ENCODE measurements at places on chromosomes 13 and 19.

DNA sequence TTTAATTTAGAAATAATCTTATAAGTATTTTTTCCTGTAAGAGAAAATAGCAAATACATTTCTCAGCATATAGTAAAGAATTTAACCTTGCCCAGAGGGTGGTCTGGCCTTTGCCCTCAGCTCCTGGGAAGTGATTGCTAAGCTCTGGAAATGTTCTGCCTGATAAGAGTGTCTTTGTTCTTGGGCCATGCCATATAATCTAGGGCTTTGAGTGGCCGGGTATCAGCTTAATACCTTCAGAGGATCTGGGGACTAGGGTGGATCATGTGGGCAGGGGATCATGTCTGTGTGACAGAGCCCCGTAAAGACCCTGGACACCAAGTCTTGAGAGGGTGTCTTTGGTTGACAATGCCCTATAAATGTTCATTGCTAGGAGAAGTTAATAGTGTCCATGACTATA is 1032.4 kb upstream of the MIR17HG start:
- no peak for DNase-seq

DNA sequence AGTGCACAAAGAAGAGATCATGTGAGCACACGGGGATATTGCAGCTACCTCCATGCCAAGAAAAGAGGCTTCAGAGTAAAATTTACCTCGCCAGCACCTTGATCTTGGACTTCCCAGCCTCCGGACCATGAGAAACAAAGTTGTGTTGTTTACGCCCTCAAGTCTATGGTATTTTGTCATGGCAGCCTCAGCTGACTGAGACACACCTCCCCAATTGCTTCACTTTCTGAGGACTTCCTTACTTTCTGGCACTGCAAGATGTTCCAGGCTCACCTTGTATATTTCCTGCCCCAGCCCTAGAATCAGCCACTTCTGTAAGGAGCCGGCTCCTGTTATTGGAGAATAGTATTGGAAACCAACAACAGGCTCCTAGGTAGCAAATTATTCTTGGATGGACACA is 6.6 kb upstream of the CEBPG start:
- DNase-seq = no peak

- no peak for DNase-seq
Observed at GRCh38 chr19:33501693-33502356, 19.8 kb downstream of the PEPD start.

GRCh38 chr13:110283736-110284517 is 23.0 kb downstream of the COL4A1 start:
- no peak for DNase-seq

- DNase-seq = no peak
Observed at GRCh38 chr13:105462098-105462497, 1073.4 kb downstream of the EFNB2 start.

DNA sequence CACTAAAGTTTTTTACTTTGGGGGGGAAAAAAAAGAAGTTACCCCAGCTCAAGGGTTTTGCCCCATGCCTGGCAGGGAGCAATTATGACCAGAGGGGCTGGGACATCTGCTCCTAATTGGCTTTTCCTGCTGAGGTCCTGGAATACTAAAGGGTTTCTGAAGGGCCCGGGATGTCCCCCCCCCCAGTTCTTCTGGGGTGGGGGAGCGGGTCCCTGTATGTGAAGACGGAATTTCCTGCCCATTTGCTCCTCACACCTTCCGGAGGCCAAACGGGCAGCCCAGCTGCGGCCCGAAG is 1.1 kb upstream of the DLL3 start:
- no peak for DNase-seq

DNA sequence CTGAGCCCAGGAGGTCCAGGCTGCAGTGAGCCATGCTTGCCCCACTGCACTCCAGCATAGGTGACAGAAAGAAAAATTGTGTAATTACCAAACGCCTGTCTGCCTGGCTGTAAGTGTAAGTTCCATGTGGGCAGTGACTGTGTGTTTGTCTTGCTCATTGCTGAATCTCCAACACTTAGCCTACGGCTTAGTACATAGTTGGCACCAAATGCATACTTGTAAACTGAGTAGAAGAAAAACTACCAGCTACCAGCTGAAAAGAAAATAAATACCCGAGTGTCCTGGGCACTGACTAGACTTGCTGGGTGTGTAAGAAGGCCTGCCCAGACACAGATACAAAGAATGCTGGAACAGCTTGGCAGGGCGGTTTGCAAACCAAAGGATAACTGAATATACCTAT is 2.7 kb upstream of the CEBPG start:
- DNase-seq = no peak

- DNase-seq = peak; percentile 67
Observed at GRCh38 chr19:8569066-8569771, 8.0 kb downstream of the MYO1F start.

GRCh38 chr13:24042710-24043440 is 117.6 kb upstream of the SPATA13 start:
- no peak for DNase-seq

DNA sequence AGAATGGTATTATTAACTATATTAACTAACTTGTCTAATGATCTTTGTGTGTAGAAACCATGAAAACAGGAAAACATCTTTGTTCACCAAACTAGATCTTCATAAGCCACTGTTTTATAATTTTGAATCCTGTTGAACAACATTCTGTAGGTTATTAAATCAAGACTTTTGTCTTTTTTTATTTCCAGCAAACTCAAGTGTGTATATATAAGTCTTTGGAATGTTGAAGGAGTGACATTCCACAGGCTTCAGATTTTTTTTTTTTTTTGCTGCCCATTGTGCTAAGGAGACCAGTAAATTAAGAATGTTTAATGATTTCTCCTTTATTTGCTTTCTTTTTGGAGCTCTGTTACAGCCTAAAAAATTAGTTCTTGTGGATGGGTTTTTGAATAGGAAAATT is 89.6 kb downstream of the LMO7 start:
- DNase-seq = no peak

GRCh38 chr13:90798381-90798780 is 549.1 kb upstream of the MIR17HG start:
- no peak for DNase-seq

DNA sequence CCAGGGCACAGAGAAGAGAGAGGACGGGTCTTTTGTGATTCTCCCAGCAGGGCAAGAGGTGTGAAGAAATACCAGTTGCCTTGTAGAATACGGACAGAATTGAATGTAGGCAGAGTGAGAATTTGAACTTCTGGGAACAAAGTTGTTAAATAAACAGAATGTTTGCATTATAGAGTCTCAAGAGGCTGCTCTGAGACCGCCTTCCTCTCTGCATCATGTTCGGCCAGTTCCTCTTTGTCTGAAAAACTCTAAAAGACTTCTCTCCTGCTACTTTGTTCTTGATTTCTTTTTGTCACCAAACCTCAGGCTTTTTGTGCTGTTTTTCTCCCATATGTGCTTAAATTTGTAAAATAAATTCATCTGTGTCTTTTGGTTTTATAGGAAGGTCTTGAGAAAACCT is 256.4 kb downstream of the DLEU7 start:
- DNase-seq = no peak

GRCh38 chr13:19984430-19985218 is 26.1 kb downstream of the ZMYM2 start:
- DNase-seq = no peak

- no peak for DNase-seq
Observed at GRCh38 chr13:109093998-109094397, 464.6 kb downstream of the MYO16 start.

DNA sequence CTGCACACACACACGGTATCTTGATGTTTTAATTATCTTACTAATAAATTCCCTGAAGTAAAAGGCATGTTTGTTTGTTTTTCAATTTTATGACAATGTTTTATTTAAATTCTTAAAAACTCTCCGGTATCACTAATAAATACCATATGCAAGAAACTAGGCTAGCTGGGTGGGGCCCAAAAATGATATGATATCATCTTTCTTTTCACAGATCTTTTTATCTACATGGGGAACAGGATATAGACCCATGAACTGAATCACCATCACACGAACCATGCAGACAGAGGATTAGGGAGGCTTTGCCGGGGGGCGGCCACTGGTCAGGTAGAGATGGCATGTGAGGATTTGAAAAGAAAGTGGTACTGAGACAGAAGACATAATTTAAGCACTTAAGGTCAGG is 266.4 kb downstream of the ENOX1 start:
- no peak for DNase-seq

GRCh38 chr13:100707818-100708740 is 33.5 kb upstream of the TMTC4 start:
- no peak for DNase-seq

GRCh38 chr13:37485756-37486155 is 112.8 kb downstream of the POSTN start:
- DNase-seq = no peak

DNA sequence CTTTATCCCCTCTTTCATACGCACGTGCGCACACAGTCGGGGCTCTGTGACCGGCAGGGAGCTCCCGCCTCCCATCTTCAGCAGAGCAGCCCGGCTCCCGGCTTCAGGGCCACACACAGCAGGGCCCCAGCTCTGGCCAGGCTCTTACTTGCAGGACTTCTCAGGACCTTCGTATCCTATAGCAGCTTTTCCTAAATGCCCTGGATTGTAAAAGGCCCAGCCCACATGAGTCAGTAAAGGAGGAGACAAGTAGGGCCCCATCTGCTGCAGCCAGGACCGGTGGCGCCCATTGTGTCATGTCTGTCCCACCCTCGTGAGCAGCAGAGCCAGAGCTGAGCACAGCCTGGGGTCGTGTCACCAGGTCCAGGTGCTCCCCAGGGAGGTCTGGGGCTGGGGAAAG is 107.6 kb upstream of the VSTM2B start:
- no peak for DNase-seq

DNA sequence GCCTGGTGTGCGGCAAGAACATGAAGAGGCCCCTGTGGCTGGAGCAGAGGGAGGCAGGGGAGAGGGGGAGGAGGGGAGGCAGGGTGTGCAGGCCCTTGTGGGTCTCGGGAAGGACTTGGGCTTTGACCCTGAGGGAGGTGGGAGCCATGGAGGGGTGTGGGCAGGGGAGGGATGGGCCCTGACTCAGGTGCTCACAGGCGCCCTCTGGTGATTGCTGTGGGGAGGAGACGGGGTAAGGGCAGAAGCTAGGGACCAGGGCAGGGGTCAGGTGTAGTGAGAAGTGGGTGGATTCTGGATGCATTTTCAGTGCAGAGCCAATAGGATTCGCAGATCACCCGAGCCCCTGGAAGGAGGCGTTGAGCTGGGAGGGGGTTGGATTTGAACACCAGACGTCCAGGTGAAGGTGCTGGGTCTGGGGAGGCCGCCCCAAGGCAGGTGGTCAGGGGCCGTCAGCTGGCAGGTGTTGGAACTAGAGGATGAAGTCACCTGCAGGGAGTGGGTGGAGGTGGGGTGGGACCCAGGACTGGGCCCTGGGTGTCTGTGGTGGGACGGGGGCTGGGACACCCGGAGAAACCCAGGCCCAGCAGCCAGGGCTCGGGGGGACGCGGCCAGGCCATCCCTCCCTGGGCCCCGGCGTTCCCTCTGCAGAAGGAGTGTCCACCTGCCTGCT is 185.4 kb downstream of the KDM4B start:
- no peak for DNase-seq

DNA sequence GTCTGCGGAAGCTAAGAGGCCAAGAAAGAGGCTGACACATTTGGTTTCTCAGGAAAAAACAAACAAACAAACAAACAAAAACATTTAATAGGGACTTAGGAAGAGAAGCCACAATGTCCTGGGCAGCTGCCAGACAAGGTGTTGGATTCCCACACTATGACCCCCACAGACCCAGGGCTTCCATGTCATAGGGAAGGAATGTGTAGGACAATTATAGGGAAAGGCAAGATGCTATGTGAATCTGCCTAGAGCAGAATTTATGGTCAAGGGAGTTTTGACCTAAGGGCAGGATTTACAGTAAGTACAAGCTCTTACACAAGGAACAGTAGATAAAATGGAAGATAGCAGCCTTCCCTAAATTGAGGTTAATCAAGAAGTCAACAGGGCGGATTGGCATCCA is 9.1 kb upstream of the CDADC1 start:
- no peak for DNase-seq

- no peak for DNase-seq
Observed at GRCh38 chr19:12984143-12984627, 11.1 kb upstream of the NFIX start.

DNA sequence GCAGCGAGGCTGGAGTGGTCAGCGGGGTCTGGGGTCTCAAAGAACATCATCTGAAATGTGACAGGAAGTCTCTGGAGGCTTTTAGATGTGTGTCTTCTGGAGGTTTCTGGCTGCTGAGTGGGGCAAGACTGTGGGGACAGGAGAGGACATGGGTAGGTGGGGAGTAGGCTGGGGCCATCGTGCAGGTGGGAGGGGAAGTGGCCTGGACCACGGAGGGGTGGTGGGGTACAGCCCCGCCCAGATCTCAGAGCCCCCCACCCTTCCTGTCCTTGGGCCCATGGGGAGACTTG is 6.2 kb downstream of the AP1M1 start:
- no peak for DNase-seq

- no peak for DNase-seq
Observed at GRCh38 chr13:48731001-48731658, 77.4 kb downstream of the CYSLTR2 start.

DNA sequence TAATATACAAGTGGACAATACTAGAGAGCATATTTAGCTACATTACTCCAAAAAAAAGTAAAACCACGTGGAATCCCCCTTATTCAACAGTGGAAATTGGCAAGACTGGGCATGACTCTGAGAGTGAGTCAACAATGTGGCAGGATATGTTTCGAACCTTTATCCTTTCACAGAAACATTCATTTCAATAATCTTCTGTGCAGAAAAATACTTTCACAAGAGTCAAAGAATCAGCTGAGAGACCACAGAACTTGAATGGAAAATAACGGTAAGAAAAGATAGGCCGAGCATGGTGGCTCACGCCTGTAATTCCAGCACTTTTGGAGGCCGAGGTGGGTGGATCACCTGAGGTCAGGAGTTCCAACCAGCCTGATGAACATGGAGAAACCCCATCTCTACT is 25.1 kb upstream of the CD70 start:
- no peak for DNase-seq

- DNase-seq = no peak
Observed at GRCh38 chr13:41928323-41928722, 32.6 kb downstream of the VWA8 start.

- DNase-seq = no peak
Observed at GRCh38 chr13:113953561-113953960, 20.3 kb downstream of the C13orf46 start.

DNA sequence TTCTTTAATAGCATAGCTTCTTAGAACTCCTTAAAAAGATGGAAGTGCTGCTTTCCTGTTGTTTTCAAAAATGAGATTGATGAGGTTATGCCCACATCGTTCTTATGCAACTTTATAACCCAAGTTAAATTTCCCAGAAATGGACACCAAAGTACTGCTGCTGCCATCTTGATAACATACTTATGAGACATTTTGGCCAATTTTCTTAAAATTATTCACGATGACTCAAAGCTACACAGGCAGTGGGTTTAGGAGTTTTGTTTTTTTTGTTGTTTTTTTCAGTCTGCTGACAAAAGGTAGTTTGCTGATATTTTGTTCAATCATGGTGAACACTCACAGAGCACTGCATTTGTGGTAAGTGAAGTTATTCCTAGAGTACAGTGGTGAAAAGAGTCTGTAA is 54.9 kb upstream of the RFC3 start:
- DNase-seq = no peak

- DNase-seq = no peak
Observed at GRCh38 chr13:20369886-20370361, 137.8 kb upstream of the GJB6 start.

- no peak for DNase-seq
Observed at GRCh38 chr13:59746291-59746962, 417.3 kb downstream of the DIAPH3 start.

Measured in SIG-M5 (cell line).